Neural crest cell (in vitro differentiated cells): ENCODE measurements at places on chromosomes 7 and 10. TPM values are rescaled to one million over a fixed set of nuclear protein-coding genes. Genes with fewer than 3 reads are reported as not detected.

DNA sequence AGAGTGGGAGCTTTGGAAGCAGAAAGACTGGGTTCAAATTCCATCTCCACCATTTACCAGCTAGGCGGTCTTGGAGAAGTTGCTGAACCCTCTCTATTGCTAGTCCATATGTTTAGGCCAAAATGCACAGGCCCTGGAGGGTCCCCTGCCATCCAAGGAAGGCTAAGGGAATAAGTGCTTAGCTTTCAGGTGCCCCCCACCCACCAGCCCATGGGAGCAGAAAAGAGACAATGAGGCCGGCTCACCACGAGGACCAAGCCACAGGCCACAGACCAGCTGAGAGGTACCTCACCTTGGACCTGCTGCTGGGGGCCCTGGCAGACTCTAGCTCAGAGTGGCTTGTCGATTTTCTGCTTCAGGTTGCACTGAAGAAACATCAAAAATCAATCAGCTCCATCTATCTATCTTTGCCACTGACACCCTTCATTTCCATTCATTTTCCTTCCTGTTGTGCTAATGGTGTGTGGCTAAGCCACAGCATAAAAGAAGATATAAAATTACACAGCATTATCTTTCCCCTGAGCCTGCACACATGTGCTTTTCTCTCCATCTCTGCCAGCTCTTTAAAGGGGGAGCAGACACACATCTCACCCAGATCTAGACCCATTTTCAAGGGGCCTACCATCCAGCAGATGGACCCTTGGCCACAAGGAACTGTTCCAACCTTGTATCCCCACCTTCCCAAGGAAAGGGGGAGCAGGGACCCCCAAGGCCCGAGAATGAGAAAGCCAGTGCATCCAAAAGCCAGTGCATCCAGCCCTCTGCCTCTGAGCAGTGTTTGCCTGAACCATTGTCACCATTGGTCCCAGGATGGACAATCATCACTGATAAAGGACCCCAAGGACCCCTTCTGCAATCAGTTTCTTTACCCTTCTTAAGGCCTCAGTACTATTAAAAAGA lies 65.4 kb downstream of the GRID1 start:
- DNase-seq = no peak

DNA sequence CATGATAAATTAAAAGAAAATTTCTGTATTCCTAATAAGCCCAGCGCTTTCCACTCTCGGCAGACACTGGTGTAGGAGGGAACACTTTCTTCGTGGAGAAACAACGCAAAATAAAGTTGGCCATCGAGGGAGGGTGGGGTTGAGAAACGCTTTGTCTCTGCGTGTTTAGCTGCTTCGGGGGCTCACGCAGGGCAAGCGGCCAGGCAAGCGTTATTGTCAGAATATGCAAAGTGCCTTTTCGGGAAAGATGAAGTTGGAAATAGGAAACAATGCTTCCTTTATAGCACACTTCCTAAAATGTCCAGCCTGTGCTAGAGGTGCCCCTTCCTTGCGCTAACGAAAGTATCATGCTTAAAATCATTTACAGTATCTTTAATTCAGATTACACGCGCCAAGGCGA lies 1.9 kb upstream of the EBF3 start:
- DNase-seq = no peak

GRCh38 chr10:62661143-62661542 lies 143.4 kb upstream of the ADO start:
- no peak for DNase-seq

DNA sequence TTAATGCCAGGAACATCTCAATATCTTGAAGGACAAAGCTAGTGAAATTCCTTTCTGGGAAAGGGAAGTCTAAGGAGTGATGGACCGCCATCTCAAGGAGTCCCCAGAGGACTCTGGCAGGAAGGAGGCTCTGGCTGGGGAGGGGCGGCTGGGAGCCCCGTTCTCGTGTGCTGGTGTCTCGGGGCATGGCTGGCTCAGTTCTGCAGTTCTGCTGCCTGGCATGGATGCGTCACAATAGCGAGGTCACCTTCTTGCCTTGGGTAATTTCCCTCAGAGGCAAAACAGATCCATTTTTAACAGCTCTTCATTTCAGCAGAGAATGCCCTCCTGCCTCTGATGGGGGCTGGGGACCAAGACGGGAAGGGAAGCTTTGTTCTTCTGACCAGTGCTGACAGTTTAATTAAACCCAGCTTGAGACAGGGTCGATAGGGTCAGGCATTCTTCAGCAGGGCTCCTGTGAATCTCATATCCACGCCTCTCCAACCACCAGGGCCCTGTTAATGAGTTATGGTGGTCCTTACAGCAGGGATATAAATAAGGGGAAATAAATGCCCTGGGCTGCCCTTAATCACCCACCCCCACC lies 35.7 kb downstream of the SLIT1 start:
- no peak for DNase-seq

GRCh38 chr10:89574368-89574767 lies 39.0 kb upstream of the SLC16A12 start:
- DNase-seq = no peak

DNA sequence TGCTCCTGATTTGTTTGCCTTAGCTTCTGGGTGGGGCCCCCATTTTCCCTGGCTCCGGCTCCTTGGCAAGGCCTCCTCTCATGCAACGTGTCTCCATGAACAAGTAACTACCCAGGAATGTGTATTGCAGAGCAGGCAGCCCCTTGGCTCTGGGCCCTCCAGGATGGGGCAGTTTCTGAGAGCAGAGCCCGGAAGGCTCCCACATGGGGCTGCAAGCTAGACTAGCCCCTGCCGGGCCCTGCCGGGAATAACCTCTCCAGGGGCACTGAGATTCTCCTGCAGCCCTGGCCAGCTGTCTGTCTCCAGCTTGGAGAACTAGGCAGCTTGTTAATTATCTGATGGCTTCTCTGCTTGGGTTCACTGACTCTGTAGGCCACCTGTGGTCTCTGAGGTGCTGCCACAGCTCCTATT lies 184.0 kb upstream of the INHBA start:
- DNase-seq = no peak

DNA sequence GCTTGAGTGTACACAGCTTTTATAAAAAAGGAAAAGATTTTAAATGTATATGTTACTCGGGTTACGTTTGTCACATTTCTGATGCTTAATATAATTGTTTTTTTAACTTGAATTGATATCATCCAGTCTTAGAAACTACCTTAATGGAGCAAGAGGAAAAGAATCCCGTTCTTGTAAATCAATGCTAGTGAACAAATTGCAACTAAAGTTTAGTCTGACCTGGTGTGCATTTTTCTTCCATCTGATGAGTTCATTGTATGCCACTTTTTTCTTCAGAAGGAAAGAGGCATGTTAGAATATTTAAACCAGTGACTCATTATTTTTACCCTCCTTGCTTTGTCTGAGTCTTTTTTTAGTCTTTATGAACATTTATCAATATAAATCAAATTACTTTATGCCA lies 34.7 kb downstream of the NET1 start:
- DNase-seq = no peak

DNA sequence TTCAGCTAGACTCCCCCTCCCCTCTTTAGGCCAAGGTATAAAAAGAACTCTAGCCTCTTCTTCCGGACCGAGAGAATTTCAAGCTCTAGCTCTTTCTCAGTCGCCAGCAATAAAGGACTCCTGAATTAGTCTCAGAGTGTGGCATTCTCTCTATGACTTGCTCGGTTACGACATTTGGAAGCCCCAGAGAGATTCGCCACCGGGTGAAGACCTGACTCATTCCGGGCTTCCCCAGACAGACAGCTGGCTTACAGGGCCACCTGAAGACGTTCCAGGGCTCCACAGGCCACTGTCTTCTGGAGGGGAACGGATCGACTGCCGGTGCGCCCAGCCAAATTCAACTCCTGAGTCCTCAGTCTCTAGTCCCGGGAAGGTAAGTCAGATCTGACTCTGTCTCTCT lies at the start of gene AKR1B15:
AKR1B15 (plus strand) TSS at position 234 of the 400 bp plus-strand sequence. CDS start 15,510 bp downstream, outside the sequence.
- no peak for DNase-seq

- DNase-seq = no peak
These were observed 264.3 kb downstream of the RNLS start for GRCh38 chr10:88318803-88319202.

- no peak for DNase-seq
These were observed 673.7 kb downstream of the MAGI2 start for GRCh38 chr7:78779788-78780187.

GRCh38 chr7:37784015-37784414 lies 64.4 kb upstream of the NME8 start:
- DNase-seq = no peak

- no peak for DNase-seq
These were observed 308.1 kb downstream of the DNAJB6 start for GRCh38 chr7:157644946-157645345.

DNA sequence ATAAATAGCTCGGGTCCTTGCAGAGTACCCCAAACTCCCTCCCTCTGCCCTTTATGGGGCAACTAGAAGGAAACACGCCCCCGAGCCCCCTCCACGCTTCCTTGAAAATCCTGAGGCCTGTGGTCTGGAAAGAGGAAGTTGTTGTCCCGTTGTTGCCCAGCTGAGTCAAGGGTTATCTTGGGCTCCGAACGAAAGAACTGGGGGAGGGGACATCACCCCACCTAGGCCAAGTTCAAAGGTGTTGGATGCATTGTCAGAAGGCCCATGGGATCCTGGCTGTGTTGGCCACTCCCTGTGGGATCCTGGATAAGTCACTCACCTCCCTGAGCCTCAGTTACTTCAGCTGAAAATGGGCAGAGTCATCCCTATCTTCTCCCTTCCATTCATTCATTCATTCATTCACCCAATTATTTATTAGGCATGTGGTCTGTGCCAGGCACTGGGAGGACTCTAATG lies at the start of gene CCL24:
CCL24 (minus strand) TSS at position 26 of the 456 bp plus-strand sequence. CDS start 91 bp downstream, outside the sequence.
- no peak for DNase-seq

- DNase-seq = no peak
These were observed 91.3 kb downstream of the CPXM2 start for GRCh38 chr10:123800289-123800688.

GRCh38 chr10:119409906-119410305 lies 132.6 kb downstream of the RGS10 start:
- peak; percentile 47 for DNase-seq

- DNase-seq = no peak
These were observed 65.0 kb downstream of the SVIL start for GRCh38 chr10:29569795-29570194.

DNA sequence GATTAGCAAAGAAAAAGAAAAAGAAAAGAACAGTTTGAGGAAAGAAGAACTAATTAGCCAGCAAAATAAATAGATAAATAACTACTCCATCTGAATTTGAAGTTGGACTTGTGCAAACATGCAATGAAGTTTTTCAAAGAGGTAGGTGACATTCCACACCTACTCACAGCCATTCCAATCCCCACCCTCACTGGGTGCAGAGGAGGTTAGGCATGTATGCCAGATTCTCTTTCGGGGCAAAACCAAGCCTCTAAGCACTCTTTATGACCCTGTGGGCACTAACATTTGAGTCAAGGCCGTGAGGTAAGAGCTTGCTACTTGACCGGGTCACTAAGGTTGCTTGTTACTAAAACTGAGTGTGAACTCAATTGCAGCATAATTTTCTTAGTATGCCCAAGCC lies 108.4 kb upstream of the SEMA3A start:
- DNase-seq = no peak

DNA sequence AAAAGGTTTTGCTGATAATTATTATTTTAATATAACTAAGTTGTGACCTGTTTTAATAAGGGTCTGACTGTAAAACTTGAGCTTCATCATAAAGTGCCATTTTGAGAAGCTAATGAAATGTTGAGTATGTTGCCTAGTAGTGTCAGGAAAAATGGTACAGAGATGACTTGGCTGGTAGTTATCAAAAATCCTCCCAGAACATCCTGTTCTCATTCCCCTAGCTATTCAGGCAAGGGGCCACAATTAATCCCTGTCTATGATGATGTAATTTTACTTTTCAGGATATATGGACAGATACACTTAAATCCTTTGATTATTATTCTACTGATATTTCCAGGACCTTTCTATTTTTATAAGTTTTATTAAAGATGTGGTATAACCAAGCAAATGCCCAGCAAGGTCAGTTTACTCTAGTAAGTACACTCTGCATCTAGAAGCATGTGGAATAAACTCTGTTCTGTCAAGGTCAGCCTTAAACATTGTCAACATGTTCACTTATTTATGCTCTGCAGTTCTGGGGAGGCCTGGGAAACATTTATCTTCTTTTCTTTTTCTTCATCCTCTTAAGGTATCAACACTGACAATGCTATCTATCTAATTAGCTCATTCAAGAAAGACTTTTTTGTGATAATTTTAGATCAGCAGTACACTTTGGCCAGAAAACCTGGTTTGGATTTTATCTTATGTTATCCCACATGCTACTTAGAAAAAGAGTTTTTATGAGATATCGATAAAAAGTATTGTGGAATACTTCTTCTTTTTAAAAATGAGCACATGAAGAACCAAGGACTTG lies 32.1 kb downstream of the BTRC start:
- DNase-seq = no peak

DNA sequence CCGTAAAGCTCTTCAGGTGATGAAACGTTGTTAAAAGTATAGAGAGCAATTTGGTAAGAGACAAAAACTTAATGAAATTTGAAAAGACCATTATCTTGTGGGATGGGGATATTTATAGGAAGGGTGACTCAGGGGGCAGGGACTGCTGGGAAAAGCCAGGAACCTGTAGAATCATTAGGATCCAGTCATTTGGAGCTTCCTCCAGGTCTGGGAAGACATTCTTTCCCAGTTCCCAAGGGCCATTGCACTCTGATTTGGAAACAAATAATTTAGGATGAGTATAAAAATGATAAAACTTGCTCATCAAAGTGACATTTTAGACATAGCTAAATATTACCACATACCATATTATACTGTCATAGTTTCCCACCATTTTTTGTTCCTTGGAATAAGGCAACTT lies 143.9 kb downstream of the PFKFB3 start:
- no peak for DNase-seq

DNA sequence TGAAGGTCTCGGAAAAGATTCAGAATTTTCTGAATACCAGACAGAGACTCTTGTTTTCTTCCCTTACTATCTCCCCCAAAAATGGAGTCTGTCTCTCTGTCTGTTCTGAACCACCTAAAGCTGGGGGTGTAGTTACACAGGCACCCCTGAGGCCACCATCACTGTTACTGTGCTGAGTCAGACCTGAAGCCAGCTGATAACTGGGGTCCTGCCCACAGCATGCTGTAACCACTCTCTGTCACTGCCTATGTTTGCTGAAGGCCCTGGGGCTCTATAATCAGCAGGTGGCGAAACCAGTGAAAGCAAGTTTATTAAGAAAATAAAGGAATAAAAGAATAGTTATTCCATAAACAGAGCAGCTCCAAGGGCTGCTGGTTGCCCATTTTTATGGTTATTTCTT lies 575.2 kb upstream of the POT1 start:
- no peak for DNase-seq

The KCNIP2 gene
- total RNA-seq = 2.2 and 3.9 TPM in 2 replicates

The CCZ1B gene
- 55.8 and 72.0 TPM in 2 replicates for total RNA-seq

The PRKCQ gene
- total RNA-seq = 3.2 and 3.3 TPM in 2 replicates

The KIF11 gene
- 70.8 and 71.5 TPM in 2 replicates for total RNA-seq

The WASL gene
- 30.4 and 32.5 TPM in 2 replicates for total RNA-seq

The DNAJB9 gene
- 9.5 and 10.0 TPM in 2 replicates for total RNA-seq

The PNLIPRP3 gene
- not detected in 2 replicates for total RNA-seq
